ENCODE measurements at places on chromosomes 4 and X.

DNA sequence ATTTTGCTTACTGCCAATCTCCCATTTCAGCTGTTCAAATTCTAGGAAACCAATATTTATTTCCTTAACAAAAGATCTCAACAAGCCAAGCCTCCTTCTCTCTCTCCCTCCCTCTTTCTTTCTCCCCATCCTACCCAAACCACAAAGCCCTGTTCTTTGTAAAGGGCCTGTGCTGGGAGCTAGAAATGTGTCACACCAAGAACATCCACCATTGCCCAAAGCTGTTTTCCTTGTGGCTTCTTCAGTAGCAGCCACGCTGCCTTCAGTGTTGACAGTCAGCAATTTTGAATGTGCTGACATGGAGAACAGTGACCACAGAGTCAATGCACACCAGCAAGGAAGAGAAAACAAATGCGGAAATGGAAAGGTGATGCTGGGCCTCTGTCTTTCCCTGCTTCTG, 203.0 kb downstream of the MAML3 start:
- no peak for DNase-seq

DNA sequence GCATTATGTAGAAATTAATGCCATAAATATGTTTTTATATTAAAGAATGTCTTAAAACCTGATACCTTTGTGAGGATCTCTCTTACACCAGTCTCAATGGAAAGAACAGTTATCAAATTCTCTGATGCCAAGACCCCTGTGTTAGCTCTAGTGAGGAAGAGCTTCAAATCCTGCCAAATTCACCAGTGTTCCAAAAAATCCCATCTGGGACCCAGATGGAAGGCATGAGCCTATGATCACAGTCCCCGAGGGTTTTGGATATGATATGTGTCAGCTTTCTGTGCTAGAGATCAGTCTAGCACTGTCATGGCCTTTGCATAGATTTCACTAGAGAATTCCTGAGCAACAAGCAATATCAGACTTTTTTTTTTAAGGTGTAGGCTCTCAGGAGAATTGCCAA, 412.1 kb downstream of the UBE2NL start:
- DNase-seq = no peak

- DNase-seq = no peak
These were observed 192.1 kb downstream of the RBMX2 start for GRCh38 chrX:130593911-130594310.

DNA sequence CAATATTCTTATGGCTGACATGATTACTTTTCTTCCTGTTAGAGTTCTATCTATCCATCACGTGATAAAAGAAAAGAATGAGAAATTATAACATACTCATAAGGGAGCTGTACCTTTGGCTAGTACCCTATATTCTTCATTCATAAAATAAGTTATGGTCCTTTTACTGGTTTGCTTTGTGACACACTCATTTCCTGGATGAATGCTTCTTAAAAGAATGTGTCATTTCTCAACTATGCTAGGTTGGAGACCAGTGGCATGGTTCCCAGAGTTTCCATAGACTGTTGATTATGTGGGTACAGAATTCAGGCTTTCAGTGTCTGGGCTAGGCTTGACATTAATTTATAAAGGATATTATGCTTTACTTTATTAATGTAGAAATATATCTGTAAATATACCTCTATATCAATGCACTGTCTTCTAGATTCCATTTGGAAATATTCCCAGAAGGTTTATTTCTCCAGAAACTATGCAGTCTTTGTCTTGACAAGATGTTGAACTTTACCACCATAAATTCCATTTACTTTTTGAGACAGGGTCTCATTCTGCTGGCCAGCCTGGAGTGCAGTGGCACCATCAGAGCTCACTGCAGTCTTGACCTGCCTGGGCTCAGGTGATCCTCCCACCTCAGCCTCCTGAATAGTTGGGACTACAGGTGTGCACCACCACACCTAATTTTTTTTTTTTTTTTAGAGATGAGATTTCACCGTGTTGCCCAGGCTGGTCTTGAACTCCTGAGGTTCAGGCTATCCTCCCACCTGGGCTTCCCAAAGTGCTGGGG, 23.8 kb downstream of the NUDT6 start:
- DNase-seq = no peak

GRCh38 chr4:106365613-106366012, 3.0 kb downstream of the GIMD1 start:
- DNase-seq = no peak

GRCh38 chrX:31039327-31039711, 32.5 kb downstream of the FTHL17 start:
- DNase-seq = no peak

DNA sequence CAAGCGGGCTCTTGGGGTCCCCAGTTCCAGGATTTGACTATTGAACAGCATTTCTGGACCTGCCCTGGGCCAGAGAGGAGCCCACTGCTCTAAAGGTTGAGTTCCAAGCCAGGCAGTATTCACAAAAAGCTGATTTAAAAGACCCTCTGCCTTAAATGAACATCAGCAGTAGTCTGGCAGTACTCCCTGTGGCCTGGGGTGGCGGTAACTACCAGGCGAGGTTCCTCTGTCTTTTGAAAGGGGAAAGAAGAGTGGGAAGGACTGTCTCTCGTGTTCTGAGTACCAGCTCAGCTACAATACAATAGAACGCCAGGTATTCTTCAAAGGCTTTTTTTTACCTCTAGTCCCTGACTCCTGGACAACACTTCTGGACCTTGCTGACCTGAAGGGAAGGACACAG, 456.4 kb upstream of the TEX13C start:
- no peak for DNase-seq

- no peak for DNase-seq
These were observed 384.9 kb upstream of the NOCT start for GRCh38 chr4:138630666-138631065.

- no peak for DNase-seq
These were observed 1.5 kb upstream of the NR3C2 start for GRCh38 chr4:148443512-148444295.

- DNase-seq = no peak
These were observed 123.3 kb downstream of the NFKB1 start for GRCh38 chr4:102624505-102624904.

- no peak for DNase-seq
These were observed 33.4 kb downstream of the AFAP1 start for GRCh38 chr4:7906171-7906701.

- no peak for DNase-seq
These were observed 79.3 kb upstream of the MTNR1A start for GRCh38 chr4:186634591-186635128.

- no peak for DNase-seq
These were observed 11.9 kb downstream of the CLRN2 start for GRCh38 chr4:17526695-17527477.

DNA sequence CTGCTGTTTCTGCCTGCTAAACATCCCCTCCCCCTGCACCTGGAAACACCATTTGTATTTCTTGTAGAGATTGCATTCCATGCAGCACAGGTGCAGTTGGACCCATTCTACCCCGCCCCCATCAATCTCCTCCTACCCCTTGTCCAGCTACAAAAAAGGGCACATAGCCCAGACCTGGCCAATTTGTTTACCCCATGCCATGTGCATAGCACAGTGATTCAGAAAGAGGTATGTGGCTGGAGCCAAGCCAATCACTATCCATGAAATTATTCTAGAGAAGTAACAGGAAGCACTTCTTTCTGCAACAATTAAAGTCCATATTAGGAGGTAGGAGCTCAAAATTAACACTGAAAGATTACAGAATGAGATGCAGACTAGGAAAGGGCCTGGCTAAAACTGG, 20.2 kb upstream of the TMEM184C start:
- DNase-seq = no peak

- DNase-seq = no peak
These were observed 9.5 kb downstream of the GAB1 start for GRCh38 chr4:143346206-143346605.

Measured in stimulated activated CD4-positive, alpha-beta T cell treated with anti-CD3 and anti-CD28 coated beads, Interleukin-1b, Interleukin-23, amount 100 ng/mL, for 1 hour (primary cell).